Fibroblast of the conjunctiva (primary cell): ENCODE measurements at places on chromosomes 2 and 18.

- DNase-seq = no peak
These were observed 50.0 kb upstream of the STON1 start for GRCh38 chr2:48479915-48480314.

- no peak for DNase-seq
These were observed 16.8 kb upstream of the BCL11A start for GRCh38 chr2:60570251-60570650.

DNA sequence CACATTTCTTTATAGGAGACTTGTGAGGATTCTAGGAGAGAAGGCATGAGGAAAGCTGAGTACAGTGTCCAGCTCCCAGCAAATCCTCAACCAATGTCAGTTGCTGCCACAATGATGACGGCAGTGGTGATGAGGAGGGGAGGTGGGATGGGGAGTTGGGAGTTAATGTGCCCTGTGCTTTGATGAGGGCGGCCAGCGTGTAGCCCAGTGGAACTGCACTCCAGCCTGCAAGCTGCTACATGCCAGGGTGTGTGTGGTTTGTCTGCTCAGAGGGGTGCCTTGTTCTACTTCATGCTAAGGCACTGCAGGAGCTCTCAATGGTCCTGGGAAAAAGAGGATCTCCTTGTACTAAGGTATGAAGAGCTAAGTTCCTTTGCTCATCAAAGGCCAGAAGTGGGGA is 96.1 kb downstream of the MSH2 start:
- no peak for DNase-seq

GRCh38 chr2:240833724-240834285 is 13.8 kb upstream of the KIF1A start:
- DNase-seq = no peak

DNA sequence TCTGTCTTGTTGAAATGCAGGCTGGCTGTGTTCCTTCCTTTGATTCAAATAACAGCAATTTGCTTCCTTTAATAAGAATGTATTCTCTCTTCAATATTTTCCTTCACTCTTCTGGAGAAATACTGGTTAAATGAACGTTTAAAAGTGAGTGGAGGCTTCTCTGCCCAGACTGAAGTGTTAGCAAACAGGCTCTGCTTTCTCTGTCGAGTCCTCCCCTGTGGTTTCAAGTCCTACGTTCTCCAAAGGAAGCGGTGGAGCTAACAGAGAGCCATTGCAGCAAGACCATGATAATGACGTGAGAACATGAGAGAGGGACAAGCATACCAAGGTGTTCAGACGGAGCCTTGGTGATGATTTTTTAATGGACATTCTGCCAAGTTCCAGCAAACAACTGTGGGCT is 26.2 kb upstream of the PID1 start:
- DNase-seq = no peak

DNA sequence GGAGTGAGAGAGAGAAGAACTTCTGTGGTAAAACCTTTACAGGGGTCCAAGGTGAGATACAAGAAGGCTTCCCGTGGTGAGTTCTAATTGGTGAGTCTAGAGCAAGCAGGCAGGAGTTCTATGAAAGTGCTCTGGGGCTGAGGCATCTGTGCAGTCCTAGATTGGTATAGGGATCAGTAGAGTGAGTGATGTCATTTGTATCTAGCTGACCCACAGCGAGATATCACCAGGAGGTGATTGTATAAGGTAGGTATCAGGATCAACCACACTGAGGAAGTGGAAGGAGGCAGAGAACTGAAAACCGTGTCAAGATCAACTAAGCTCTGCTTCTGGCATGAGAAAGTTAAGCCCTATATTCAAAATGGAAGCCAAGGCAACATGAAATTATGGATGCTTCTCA is 1648.9 kb upstream of the TMEFF2 start:
- no peak for DNase-seq

DNA sequence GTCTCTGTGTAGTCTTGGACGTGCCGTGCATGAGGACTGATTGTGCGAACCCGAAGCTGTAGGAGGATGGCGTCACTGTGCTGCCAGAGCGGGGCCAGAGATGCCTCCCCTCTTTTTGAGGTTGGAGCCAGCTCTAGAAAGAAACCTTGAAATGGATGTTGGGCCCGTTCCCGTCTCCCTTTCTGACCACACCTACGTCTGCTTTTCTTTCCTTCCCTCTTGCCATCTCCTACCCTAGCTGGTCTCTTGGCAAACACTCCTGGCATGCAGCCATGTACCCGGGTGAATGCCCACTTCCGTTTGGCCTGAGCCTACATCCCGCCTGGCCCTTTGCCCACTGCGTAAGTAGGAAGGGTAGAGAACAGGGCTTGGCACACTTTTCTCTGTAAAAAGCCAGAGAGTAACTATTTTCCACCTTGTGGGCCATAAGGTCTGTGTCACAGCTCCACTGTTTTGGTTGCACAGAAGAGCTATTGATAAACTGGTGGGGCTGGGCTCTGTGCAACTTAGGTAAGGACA is 37.4 kb downstream of the SH3BP4 start:
- DNase-seq = no peak
